Gastrocnemius medialis (tissue), 4 donors: ENCODE measurements at places on chromosomes 16 and 17. TPM values are rescaled to one million over a fixed set of nuclear protein-coding genes. Genes with fewer than 3 reads are reported as not detected.
A peak's percentile ranks its signal among the peaks of the same experiment; 100 is the strongest.

DNA sequence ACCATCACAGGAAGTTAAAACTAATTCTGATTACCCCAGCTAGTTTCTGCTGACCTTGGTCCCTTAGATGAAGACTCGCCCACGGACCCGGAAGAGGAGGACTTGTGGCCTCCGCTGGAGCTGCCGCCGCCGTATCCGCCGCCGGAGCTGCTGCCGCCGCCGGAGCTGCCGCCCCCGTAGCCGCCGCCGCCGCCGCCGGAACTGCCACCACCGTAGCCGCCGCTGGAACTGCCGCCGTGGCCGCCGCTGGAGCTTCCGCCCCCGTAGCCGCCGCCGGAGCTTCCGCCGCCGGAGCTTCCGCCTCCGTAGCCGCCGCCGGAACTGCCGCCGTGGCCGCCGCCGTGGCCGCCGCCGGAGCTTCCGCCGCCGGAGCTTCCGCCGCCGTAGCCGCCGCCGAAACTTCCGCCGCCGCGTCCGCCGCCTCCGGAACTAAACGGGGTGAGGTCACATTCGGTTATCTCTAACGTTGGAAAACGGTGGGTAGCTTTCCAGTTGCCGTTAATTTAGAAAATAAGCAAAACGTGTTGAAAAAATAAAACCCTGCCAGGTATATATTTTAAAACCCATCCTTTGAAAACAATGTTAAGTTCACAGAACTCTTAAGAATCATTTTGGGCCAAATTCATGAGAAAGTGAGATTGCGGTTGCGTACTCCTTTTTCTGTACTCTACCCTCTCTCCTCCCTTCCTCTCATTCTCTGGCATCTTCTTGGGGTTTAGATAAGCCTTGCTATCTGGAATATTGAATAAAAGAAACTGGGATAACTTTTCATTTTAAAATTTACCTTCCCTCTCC, 3.5 kb downstream of the KRT10 start:
- peak; percentile 59 for DNase-seq

SOX9 gene
- total RNA-seq, result 0.64 TPM

MT4 gene
- total RNA-seq, result not detected

- no peak for DNase-seq
Observed at GRCh38 chr17:32323046-32323445, 18.9 kb downstream of the C17orf75 start.

DNA sequence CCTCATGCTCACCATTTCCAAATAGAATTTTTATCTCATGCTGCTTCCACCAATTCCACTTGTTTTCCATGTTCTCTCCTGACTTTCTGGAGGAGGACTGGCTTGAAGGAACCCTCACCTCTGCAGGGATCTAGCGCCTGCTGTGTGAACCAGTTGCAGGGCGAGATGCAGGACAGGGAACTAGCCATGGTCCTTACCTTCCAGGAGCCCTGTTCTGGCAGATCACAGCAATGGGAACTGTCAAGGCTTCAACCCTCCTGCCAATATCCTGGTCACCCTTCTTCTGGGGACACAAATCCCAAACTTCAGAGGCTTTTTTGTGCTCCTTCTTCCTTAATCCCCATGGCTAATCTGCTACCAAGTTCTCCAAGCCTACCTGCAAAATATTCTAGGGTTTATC, 60.4 kb upstream of the MMP2 start:
- no peak for DNase-seq

- no peak for DNase-seq
Observed at GRCh38 chr17:59851439-59852375, 41.0 kb downstream of the TUBD1 start.
